ENCODE measurements at places on chromosomes 2 and 18.

DNA sequence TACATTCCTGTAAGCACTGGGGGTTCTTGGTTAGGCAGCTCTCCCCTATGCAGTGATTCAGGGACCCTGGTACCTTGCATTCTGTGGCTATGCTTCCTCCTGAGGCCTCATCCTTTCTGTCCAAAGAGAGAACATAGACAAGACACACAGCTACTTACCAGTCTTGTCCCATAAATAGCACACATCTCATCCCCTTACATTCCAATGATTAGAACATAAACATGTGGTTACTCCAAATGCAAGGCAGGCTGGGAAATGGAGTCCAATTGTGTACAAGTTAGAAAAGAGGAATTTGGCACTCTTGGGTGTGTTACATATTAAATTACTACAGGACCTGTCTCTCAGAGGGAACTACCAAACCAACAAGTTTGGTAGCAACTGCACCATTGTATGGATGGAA is 171.3 kb downstream of the ARHGAP15 start:
- no peak for DNase-seq

GRCh38 chr2:144830543-144830942 is 310.6 kb upstream of the ZEB2 start:
- DNase-seq, result no peak

GRCh38 chr2:164869420-164869772 is 27.8 kb upstream of the COBLL1 start:
- DNase-seq, result no peak

DNA sequence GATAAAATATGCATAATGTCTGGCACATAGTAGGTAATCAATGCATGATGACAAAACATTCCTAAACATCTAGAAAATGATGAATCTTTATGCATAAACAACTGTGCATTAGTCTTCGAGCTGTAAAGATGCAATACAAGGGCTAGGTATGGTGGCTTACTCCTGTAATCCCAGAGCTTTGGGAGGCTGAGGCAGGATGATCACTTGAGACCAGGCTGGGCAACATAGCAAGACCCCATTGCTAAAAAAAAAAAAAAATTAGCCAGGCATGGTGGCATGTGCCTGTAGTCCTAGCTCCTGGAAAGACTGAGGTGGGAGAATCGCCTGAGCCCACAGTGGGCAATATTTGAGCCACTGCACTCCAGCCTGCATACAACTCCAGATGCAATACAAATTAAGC is 5.3 kb downstream of the TET3 start:
- DNase-seq, result no peak

- no peak for DNase-seq
These were observed 173.7 kb downstream of the DOK6 start for GRCh38 chr18:69574401-69574800.

DNA sequence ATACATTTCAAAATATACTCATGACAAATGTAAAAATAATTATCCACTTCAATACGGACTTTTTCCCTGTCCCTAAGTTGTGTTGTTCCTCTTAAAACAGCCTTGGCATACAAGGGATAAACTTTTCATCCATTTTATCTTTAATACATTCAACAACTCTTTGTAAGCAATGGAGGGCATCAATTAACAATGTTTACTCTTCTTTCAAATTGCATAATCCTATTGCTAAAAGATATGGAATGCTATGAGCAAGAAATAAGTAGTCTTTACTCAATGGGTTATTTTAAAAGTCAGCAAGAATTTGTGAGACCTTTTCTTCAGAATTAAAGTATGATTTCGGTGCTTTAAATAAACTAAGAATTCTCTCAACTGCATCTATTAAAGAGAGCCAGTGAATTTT is 41.9 kb downstream of the SCN9A start:
- no peak for DNase-seq

DNA sequence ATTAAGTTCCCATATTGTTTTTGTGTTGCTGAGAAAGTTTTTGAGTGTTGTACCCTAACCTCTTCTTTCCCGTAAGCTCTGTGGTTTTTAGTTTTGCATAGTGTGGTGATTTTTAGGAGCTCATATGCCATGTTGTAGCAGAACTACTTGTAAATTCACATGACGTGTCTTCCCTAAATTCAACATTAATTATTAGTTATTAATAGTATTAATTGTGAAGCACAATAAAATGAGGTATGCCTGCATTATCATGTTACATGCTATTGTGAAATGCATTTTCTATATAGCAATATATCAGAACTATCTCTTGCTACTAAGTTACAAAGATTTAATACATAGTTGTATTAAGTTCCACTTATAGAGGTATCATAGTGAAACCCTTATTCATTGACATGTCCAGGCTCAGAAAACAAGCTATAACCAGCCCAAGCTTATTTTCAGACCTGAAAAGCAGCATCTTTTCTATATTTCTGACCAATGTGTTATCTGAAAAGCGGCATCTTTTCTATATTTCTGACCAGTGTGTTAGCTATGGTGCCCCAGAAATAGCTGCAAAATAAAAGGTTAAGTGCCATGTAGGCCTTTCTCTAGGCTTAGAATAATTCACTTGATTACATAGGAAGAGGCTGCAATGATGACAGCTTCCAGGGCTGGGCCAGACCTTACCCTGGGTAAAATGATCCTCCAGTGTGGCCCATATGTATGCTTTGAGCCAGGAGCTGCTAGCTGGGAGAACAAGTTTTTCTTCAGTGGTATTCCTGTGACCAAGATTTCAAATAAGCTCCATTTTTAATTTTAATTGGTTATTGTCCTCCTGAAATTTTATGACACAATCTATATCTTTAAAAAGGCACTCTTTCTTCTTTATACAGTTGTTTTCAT is 21.6 kb downstream of the EPAS1 start:
- DNase-seq, result no peak

DNA sequence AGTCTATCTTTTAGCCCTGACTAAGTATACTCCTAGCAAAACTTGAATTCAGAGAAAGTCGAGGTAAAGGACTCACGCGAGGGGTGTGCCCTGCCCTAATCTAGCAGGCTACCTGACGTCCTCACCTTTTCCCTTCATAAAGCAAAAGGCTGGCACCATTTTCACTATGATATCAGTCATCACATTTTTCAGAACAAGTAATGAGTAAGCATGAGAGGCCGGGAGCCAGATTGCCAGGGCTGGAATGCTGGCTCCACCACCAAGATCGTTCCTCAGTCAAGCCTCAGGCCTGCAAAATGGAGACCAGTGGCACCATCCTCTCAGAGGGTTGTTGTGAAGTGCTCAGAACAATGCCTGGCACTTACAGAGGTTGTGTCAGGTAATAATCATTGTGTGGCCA is 18.7 kb upstream of the NCKAP5 start:
- DNase-seq, result no peak

GRCh38 chr2:69831354-69831905 is 2.0 kb downstream of the GMCL1 start:
- DNase-seq, result peak; percentile 43

GRCh38 chr2:18749912-18750526 is 160.7 kb upstream of the NT5C1B start:
- DNase-seq, result peak; percentile 64

DNA sequence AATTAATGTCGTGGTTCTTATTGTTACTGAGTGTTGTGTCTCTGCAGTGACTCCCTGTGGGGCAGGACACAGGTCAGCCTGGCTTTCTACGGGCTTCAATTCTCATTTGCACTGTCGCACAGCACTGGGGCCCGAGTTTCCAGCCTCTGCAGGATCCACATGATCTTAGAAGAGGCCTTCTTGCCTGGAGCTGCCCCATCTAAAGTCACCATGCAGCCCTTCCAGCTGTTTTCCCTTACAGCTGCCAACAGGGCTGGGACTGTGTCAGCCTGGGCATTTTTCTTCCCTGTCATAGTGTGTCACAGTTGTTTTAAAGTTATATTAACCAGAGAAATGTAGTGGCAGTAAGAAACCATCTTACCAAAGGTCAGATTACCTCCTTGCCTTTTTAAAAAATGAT is 27.0 kb downstream of the FHL2 start:
- no peak for DNase-seq

- DNase-seq, result no peak
These were observed 3.4 kb downstream of the CGREF1 start for GRCh38 chr2:27115519-27115918.

DNA sequence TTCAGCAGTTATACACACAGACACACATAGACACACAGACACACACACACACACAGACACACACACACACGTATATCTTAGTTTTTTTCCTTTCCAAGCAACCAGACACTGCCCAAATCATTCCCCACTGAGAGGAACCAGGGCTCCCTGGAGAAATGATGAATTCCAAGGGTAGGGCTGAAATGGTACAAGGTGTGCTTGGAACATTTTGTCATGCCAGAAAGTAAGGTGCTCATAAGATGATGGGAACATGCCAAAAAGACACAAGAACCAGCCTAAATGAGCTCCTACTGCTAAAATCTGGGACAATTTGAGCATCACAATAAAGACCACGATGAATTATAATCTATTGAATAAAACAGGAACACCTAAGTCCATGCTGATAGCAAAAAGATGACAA is 103.3 kb downstream of the MEP1B start:
- DNase-seq, result no peak

- no peak for DNase-seq
These were observed 66.0 kb upstream of the MYCN start for GRCh38 chr2:15874321-15874720.

GRCh38 chr2:96564026-96564425 is 27.5 kb downstream of the ARID5A start:
- DNase-seq, result no peak

- no peak for DNase-seq
These were observed 1.2 kb upstream of the LYG2 start for GRCh38 chr2:99256677-99257076.

- no peak for DNase-seq
These were observed 17.9 kb downstream of the GREB1 start for GRCh38 chr2:11551569-11552259.

- no peak for DNase-seq
These were observed 23.1 kb downstream of the STARD7 start for GRCh38 chr2:96185516-96185915.

GRCh38 chr2:14967729-14968128 is 335.2 kb downstream of the LRATD1 start:
- no peak for DNase-seq

- no peak for DNase-seq
These were observed 27.9 kb upstream of the GREB1 start for GRCh38 chr2:11505652-11506610.

DNA sequence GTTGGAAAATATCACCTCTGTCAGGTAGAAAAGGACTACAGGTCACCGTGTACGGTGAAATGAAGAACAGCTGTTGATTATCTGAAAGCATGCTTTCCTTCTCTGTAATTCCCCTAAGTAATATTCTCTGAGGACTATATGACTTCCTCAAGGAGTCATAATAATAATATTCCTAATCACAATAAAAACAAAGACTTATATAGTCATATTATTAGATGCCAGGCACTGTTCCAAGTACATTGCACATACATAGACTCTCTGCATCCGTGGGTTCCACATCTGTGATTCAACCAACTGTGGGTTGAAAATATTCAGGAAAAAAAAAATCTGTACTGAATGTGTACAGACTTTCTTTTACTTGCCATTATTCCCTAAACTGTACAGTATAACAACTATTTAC is 512.4 kb upstream of the ID2 start:
- peak; percentile 57 for DNase-seq

Measured in astrocyte of the cerebellum (primary cell).